ENCODE measurements at places on chromosomes 4 and X. TPM values are rescaled to one million over a fixed set of nuclear protein-coding genes. Genes with fewer than 3 reads are reported as not detected.

DNA sequence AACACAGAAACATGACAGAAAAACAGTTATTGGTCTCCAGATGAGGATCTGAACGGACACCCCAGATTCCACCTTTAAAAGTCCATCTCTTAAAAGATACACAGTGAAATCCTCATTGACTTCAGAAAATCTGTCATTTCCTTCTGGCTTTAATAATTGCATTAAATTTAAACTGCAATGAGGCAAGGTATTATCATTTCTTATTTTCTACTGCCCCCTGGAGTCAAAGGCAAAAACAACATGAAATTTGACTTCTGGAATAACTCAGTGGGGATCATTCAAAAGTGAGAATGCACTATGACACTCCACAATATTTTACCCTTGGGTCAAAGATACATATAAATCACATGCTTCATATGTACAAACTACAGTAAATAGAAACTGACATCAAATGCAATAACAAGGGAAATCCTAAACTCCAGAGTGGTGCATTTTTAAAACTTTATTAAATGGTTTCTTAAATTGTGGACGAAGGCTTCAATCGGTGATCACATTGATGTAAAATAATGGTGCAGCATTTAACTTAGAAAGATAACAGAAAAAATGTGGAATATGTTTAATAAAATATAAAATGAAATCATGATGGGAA, 56.4 kb upstream of the SPANXN1 start:
- DNase-seq = no peak

DNA sequence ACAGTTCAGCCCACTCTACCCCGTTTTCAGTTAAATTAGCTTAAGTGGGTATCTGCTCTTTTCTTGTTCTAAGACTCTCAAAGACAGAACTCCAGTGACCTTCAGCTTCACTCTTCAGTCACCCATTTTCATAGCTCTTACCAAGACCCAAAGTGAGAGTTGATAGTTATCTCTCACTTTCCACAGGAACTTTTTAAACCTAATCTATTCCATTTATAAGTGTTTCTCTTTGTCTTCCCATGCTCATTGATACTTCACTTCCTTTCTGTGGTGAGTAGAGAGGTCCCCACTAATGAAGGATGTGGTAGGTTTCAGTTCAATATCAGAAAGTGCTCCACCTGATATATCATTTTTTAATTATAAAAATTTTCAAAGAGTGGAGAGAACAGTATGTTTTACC, 33.4 kb downstream of the COX18 start:
- DNase-seq = no peak

GRCh38 chr4:2886622-2887021, 43.0 kb downstream of the ADD1 start:
- DNase-seq = no peak

- DNase-seq = no peak
These were observed 336.5 kb downstream of the BMPR1B start for GRCh38 chr4:95093936-95094929.

- no peak for DNase-seq
These were observed 521.9 kb downstream of the FAT4 start for GRCh38 chr4:125836597-125837195.

DNA sequence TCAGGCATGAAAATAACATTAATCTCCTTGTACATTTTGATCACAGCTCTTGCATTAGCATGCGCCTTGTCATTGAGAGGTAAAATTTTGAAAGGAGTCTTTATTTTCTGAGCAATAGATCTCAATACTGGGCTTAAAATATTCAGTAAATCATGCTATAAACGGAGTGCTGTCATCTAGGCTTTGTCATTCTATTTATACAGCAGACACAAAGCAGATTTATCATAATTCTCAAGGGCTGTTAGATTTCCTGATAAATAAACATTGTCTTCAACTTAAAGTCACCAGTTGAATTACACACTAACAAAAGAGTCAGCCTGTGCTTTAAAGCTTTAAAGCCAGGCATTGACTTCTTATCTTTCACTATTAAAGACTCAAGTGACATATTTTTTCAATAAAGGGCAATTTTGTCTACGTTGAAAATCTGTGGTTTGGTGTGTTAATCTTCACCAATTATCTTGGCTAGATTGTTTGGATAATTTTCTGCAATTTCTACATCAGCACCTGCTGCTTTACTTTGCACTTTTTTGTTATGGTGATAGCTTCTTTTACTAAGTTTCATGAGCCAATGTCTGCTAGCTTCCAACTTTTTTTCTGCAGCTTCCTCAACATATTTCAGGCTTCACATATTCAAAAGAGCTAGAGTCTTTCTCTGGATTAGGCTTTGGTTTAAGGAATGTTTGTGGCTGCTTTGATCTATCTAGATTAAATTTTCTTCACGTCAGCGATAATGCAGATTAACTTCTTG, 27.9 kb upstream of the UGT2B4 start:
- DNase-seq = no peak

DNA sequence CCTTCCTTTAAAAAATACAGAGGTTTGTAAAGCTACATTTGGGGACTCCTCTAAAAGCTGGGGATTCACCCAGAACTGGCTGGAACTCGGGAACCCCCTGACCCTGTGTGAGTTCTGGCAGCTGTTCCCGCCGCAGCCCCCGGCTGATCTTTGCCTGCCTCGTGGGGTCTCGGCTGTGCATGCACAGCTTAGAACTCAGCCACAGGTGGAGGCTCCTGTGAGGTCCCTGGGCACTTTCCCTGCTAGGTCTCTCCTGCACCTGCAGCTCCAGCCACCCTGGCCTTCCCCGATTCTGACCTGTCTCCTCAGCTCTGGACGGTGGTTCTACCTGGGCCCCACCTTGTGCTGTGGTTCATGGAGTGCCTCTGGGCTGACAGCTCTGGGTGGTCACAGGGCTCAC, 48.6 kb upstream of the HGFAC start:
- DNase-seq = no peak

- DNase-seq = no peak
These were observed 19.9 kb upstream of the NPFFR2 start for GRCh38 chr4:72011906-72012305.

DNA sequence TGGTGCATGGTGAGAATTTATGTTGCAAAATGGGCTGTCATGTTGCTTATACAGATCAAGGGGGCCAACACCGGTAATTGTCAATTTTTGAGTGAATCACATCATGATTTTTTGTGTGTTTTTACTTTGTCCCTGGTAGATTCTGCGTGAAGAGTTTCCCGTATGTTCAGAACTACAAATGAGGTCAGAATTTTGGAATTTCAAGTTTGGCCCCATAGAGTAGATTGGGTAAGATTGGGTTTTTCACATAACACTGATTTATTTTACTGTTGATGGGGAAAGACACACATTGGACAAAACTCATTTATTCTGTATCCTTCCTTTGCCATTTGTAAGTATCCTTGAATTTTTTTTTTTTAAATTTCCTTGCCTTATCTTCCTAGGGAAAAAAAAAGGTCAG, 158.5 kb upstream of the MXRA5 start:
- no peak for DNase-seq

DNA sequence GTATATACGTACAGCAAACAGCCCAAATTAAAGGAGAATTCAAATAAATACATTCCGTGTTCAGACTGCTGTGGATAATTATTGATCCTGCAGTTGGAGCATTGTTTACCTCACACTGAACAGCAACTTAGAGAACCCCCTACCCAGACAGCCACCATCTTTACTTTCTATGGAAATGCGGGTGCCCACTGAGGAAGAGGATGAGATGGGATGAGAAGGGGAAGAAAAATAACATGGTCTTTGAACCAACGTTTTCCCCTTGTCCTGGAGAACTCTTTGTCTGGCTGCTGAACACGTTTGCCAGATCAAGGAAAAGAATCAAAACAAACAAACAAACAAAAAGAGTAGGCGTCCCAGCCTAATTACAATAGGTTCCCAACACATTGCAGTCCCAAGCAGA, 1.5 kb downstream of the TSPAN5 start:
- DNase-seq = no peak

DNA sequence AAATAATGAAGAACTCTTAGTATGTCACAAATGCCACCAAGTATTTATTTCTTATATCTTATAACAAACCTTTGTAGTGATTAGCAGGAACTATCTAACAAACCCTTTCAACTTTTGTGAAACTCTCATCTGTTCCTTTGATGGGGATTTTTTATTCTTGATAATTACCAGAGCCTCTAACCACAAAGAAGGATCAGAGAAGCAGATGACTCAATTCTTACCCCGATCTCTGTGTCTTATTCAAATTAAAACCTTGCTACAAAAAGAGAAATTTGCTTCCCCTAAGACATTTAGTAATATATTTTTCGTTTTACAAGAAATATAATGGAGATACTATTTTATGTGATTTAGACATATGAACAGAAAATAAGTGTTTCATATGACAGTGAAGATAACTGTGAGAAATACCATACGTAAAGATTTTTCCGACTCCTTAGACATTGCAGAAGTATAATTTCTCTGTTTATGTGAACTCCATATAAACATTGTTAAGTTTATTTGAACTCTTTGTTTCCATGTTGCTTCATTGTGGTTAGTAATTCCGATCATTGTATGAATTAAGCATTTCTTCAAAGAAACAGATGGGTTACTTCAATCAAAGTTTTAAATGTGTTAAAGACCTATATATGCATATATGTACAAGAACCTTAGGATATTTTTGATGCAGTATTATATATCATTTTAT, 205.4 kb downstream of the CFAP299 start:
- no peak for DNase-seq

Gene GUCY1B1
- polyA plus RNA-seq = 0.12 TPM

Gene EXOC1L
- polyA plus RNA-seq = not detected

Gene TGIF2LX
- not detected for polyA plus RNA-seq

Gene PAGE4
- polyA plus RNA-seq = not detected

Gene UNC5C
- polyA plus RNA-seq = not detected

Gene MGAT4D
- not detected for polyA plus RNA-seq
